ENCODE measurements at places on chromosomes 7 and 10.

DNA sequence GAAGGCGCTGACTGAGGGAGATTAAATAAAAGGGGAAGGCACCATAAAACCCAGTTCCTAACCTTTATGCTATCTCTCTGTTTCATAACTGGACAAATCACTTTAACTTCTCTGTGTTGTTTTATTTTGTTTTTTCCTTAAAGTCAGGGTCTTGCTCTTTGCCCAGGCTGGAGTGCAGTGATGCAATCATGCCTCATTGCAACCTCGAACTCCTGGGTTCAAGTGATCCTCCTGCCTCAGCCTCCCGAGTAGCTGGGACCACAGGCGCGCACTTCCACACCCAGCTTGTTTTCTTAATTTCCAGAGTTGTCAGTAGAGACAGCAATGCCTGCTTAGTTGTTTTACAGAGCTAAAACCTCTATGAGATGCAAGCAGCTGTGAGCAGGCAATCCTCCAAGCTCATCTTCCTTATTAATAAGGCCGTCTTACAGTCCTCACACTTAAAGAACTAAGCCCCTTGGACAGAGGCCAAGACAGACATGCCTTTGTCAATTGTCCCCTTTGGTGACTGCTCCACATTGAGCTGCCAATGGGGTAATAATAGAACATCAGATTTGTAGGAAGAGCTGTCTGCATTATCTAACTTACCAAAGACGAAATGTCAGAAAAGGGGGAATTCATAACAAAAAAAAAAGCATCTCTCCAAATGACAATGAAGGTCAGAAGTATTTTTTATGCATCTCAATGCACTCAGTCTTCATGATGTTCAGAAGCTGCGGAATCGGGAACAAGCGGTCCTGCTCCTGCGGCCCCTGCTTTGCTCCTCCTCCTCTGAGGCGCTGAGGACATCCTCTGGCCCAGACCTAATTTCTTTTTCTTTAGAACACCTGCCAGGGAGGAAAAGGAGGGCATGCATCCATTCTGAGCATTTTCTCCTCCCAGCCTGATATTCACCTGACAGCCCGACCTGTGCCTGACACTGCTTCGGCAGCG, 62.7 kb upstream of the RNF32 start:
- DNase-seq: no peak

- DNase-seq: no peak
Observed at GRCh38 chr7:30699706-30700495, 17.6 kb upstream of the CRHR2 start.

GRCh38 chr7:101126651-101127459, at the start of gene SERPINE1:
Gene SERPINE1 (plus strand): TSS chr7:101127104. CDS start chr7:101128394, 1,290 bp downstream.
- DNase-seq: peak; percentile 47

DNA sequence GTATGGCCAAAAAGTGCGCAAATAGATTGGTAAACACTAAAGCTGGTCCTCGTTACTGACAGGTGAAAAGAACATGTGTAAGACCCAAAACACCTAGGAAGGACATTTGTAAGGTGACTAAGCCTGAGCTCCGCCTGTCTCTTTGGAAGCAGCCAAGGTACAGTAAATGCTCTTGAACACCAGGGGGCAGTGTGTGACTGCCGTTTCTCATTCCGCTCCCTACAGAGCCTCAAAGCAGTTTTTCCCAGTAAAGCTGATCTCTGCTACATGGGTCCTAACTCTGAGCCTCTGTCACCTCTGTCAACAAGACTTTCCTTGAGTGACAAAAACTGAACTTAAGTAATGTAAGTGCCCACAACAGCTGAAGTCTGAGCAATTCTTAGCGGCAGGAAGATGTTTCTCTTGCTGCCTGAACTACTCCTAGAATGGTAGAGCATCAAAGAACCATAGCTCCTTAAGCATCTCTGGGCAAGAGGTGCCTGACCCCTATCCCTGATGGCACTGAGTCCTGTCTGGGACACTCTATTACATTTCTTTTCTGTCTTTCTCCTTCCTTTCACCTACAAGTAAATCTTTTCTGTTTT, 238.0 kb upstream of the INHBA start:
- DNase-seq: peak; percentile 35

DNA sequence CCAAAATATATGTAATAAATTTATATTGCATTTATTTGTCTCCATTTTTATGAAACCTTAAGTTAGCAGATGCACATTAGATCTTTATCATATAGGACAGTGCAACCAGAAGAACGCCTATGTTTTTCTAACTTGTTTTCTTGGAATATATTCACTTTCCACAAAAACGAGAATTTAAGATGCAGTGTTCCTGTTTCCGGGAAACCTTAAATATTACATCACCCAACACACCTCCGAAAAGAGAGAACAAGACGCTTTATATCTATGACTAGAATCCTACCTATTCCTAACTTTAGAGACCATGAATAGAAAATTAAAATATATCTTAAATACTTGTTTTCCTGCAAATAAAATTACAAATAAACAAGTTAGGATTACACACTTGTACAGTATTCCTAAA, 1.9 kb downstream of the EZH2 start:
- DNase-seq: no peak

- DNase-seq: no peak
Observed at GRCh38 chr7:39733881-39734632, 110.7 kb downstream of the RALA start.

DNA sequence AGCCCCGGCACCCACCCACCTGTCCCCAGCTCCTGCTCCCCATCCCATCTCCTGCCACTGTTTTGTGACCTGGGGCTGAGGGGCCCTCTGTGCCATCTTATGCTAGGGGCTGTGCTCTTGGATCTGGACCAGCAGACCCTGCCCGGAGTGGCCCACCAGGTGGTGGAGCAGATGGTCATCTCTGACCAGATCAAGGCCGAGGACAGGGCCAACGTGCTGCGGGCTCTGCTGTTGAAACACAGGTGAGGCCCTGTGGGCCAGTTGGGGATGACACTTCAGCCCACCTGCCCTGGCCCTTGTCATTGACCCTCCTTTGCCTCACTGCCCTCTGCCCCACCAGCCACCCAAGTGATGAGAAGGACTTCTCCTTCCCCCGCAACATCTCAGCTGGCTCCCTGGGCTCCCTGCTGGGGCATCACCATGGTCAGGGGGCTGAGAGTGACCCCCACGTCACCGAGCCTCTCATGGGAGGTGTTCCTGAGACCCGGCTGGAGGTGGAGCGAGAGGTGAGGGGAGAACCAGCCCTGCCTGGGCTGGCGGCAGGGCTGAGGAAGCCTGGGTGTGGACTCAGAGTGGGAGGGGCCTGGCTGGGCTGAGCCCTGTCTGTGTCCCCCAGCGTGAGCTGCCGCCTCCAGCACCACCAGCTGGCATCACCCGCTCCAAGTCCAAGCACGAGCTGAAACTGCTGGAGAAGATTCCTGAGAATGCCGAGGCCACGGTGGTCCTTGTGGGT, 10.6 kb downstream of the FASTK start:
- no peak for DNase-seq

GRCh38 chr10:102449321-102450123, 1.8 kb downstream of the C10orf95 start:
- DNase-seq: peak; percentile 83

DNA sequence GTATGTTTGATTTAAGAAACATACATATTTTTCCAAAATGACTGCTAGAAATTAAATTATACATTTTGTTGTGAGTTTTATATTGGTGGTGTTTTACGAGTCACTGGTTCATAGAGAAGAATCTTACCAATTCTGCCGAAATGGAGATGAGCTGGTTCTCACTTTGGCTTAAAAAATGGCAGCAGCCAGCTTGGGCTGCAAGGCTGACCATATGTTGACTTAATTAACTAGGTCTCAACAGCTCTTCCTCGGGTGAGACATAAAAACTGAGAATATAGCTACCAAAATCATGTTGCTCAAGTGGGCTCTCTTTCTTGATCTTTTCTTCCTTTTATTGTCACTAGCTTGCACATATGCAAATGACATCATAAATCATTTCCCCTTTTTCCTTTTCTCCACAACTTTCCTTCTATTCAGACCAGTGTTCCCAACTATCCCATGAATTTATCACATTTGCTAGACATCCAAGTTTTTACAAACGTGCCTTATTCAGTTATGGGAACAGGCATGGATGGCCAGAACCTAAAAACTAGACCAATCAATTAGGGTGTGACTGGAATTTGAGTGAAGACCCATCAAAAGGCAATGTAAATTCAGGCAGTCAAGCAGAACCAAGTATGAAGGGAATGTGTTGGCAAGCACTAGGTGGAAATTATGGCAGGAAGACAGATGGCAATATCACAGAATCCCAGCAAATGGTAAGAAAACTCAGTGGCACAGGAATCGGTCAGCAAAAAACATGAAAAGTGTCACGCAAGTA, 6.4 kb upstream of the TSPAN12 start:
- DNase-seq: no peak

DNA sequence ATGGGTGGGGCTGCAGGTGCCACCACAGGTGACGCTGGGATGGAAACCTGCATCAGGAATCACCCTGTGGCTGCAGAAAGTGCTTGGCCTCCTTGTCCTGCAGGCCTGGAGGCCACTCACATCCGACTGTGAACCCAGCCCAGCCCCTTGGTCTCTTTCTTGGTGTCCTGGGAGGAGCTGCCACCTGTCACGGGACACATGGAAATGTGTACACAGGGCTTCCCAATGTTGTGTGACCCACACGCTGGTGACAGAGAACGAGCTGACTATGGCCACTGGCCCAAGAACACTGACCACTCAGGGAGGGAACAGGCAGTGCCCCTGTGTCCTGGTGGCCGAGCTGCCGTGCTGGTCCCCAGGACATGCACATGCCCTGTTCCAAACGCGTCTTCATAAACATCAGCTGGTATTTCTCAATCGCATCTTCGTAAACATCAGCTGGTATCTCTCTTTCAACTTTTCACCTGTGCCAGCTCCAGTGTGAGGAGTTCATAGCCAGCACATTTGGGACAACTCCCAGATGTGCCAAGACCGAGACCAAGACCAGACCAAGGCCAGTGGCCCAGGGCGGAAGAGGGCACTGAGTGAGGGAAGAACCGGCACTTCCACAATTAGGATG, 57.9 kb upstream of the INPP5A start:
- no peak for DNase-seq

DNA sequence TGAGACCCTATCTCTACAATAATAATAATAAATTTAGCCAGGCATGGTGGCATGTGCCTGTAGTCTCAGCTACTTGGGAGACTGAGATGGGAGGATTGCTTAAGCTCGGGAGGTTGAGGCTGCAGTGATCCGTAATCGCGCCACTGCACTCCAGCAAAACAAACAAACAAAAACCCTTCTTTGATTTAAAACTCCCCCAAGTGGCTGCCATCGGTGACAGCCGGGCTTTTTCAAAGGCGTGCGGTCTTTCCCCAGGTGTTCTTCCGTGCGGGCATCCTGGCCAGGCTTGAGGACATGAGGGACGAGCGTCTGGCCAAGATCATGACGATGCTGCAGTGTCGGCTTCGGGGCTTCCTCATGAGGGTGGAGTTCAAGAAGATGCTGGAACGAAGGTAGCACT, 1.9 kb upstream of the MYH16 start:
- DNase-seq: no peak

- no peak for DNase-seq
Observed at GRCh38 chr7:32273297-32273696, 203.1 kb upstream of the PDE1C start.

- DNase-seq: no peak
Observed at GRCh38 chr10:43970018-43970698, 321.5 kb upstream of the ZNF32 start.

DNA sequence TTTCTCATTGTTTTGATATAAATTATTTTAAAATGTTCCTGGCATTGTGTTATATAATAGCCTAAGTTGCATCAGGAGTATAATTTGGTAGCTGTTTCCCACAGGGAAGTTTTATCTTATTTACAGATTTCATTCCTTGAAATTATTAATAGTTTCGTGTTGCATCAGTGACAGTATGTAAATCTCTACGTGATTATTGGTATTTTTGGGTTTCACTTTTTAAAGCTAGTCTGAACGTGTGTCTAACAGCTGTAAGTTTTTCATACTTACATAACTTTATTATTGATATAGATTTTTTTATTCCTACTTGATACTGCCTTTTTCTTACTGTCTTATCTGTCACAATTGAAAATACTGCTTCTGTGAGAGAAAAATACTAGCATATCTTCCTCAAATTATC, 167.9 kb downstream of the PHF14 start:
- no peak for DNase-seq

DNA sequence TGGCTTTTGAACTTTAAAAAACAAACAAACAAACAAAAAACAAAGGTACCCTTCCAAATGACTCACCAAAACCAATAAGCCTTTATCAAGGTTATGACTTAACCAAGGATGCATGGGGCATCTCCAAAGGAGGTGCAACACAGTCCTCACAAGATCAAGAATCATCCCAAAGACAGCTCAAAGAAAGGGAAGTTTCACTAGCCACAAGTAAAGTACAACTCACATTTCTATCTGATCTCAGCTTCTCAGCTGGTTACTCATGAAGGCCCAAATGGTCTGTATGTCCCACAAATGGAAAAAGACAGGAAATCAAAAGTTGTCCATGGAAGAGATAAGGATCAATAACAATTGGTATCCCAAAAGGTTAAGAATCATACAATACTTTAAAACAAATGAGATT, 6.0 kb upstream of the MKLN1 start:
- DNase-seq: no peak

GRCh38 chr7:141072548-141073172, 1.2 kb upstream of the TMEM178B start:
- DNase-seq: peak; percentile 40

DNA sequence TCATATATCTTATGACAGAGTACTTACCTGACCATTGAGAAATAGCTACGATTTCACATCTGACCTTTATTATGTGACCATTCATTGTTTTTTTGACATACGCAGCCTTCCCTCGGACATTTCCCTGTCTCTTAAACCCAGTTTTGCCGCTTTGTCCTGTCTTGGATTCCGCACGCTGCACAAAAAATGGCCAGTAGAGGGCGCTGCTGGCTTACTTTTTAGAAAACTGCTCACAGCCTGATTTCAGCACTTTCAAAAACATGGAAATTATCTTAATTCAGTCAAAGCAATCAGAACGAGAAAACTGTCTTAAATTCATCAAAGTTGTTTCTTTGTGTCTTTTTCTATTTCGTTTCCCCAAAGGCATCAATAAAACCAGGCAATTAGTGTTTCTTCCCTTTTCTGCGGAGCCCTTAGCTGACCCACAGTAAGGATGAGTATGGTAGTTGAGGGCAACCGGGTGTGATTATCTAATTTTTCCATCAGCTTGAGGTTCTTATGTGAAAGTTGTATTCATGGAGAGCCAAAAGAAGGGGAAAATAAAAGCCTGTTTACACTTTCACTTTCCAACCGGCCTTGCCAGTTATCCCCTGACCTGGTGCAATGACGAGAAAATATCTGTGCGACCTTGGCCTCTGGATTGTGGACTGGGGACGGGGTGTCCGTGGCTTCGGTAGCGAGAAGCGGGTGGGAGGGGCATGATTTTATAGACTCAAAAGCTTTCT, 144.4 kb downstream of the DYNC1I1 start:
- peak; percentile 41 for DNase-seq

Measured in activated T-helper 1 cell treated with anti-CD3 and anti-CD28 coated beads, Interleukin-12 subunit alpha, Interleukin-12 subunit beta, Interleukin-2, Interleukin-4 antibody, amounts not matched to agents 30 ng/mL and 10 ng/mL and 1 ng/mL, durations not matched to agents 14 hours and 24 hours and 36 hours (primary cell).